Naive thymus-derived CD8-positive, alpha-beta T cell (primary cell): ENCODE measurements at places on chromosomes 3 and 15. TPM values are rescaled to one million over a fixed set of nuclear protein-coding genes. Genes with fewer than 3 reads are reported as not detected.

- DNase-seq, result no peak
Observed at GRCh38 chr15:67063689-67064606, 1.5 kb upstream of the SMAD3 start.

GRCh38 chr3:160643994-160644393 is 33.0 kb upstream of the ARL14 start:
- no peak for DNase-seq

DNA sequence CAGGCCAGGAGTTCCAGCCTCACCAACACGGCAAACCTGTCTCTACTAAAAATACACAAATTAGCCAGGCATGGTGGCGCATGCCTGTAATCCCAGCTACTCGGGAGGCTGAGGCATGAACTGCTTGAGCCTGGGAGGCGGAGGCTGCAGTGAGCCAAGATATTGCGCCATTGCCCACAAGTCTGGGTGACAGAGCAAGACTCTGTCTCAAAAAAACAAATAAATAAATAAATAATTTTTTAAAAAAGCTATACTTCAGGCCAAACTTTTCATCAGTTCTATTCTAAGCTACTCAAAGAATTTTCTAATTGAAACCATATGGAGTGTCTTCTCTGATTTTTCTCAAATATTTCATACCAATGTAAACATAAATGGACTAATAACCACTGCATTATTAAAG is 43.5 kb downstream of the PHC3 start:
- DNase-seq, result no peak

GRCh38 chr3:46888705-46889104 is 11.2 kb downstream of the PTH1R start:
- DNase-seq, result no peak

CNTN4 gene
- total RNA-seq, result not detected
